ENCODE measurements at places on chromosomes 11 and 22.

GRCh38 chr11:130052567-130052966 is 17.1 kb upstream of the APLP2 start:
- DNase-seq: no peak

DNA sequence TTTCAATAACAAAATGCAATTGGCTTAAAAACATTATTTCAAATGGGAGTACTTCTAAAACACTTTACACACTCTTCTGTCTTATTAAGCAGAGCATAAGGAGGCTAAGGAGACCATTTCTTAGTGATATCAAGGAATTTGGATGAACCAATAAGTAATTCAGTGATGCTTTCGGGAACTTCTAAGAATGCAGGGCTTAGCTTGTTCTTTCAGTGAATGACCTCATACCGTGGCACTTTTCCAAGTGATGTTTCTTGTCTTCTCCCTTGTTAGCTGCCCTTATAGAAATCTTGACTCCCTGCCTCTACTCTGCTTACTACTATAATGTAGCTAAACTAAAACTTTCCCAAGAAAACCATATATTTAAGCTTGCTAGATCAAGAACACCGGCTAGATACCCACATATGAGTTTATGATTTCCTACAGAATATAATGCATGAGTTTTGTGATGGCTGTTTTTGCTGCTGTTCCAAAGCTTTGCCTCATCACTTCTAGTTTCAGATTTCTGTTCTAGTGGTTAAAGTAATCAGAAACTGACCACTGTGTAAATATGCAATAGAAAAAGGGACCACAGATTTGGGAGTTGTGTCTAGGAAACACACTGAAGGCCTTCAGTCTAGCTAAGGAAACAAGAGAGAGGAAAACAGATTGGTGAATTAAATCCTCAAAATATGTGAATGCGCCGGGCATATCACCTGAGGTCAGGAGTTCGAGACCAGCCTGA is 37.5 kb upstream of the STK33 start:
- DNase-seq: no peak

- DNase-seq: no peak
Measured at GRCh38 chr11:45592636-45593035, 72.8 kb downstream of the CHST1 start.

GRCh38 chr11:72573855-72574445 is 100.3 kb downstream of the PDE2A start:
- DNase-seq: no peak

DNA sequence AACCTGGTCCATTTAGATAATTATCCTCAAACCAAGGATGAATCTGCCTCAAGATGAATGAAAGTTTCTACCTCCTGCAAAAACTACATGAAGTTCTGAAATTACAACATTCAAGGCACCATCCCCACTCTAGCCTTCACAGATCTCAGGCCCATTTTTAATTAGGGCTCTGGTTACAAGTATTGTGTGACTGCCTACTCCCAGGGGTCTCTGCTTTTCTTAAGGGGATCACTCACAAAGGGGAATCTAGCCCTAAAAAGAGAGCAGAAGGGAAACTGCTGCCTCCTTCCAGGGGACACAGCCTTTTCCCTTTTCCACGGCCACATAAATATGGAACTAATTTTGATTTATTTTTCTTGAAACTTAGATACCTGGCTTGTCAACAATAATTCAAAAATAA is 17.4 kb upstream of the TMEM135 start:
- no peak for DNase-seq

- no peak for DNase-seq
Measured at GRCh38 chr22:19962909-19963806, 21.5 kb upstream of the TXNRD2 start.
